ENCODE measurements at places on chromosomes 5 and 9.

DNA sequence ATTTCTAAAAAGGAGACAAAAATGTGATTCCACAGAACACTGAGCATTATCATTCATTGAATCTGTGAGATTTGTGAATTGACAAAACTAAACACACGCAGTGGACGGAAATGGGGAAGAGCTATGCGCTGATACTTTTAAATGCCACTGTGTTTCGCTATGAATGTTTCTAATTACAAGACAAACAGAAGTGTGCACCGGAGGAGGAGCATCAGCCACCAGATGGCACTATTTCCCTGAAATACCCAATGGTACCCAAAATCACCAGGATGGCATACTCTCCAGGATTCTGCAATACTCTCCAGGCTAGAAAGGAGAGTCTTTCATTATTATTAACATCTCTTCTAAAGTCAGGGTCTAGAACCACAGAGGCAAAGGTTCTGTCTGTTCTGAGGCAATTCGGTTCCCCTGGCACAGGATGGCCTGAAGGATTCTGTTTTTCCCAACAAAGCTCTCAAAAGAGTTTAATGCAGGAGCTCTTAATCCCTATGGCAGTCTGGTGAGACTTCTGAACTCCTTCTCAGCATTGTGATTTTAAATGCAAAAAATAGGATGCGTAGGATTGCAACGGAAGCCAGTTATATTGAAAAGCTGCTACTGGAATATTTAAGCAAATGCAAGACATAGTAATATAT lies 13.8 kb upstream of the PUM3 start:
- DNase-seq, result peak; percentile 74

DNA sequence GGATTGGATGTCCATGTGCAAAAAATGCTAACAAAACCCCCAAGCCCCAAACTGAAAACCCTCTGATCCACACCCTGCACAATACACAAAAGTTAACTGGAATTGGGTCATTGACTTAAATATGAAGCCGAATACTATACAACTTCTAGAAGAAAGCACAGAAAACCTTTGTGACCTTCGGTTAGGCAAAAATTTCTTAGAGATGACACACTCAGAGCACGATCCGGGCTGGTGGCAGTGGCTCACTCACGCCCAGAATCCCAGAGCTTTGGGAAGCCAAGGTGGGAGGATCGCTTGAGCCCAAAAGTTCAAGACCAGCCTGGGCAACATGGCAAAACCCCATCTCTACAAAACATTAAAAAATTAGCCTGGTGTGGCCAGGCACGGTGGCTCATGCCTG lies 1.8 kb upstream of the DIPK1B start:
- DNase-seq, result no peak

DNA sequence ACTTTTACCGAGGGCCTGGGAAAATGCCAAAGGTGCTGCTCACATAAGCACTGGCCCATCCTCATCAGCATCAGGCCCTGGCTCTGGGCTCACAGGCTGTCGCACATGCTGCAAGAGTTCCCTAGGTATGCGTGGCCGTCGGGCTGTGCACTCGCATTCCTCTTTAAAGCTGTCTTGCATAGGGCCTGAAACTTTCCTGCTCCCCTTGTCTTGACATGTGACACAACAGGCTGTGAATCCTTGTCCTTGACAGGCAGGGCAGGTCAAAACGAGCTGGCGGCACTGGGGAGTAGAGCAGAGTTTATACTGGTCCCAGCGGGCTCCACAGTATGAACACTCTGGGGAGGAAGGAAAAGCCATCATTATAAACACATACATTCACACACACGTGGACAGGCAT lies 30.7 kb downstream of the TSTD2 start:
- DNase-seq, result no peak

DNA sequence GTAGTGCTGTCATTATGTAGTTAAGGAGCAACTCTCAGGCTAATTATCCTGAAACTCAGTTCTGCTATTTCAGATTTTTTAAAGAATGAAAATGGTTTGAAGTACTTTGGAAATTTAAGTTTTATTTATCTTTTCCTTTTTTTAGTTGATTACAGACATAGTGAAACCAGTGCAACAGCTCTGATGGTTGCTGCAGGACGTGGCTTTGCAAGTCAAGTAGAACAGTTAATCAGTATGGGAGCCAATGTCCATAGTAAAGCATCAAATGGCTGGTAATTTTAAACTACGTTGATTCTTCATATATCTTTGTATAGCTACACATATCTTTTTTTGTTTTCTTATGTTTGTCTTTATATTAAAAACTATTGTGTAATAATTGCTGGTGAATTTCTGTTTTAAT lies 34.9 kb downstream of the YTHDC2 start:
- DNase-seq, result no peak

DNA sequence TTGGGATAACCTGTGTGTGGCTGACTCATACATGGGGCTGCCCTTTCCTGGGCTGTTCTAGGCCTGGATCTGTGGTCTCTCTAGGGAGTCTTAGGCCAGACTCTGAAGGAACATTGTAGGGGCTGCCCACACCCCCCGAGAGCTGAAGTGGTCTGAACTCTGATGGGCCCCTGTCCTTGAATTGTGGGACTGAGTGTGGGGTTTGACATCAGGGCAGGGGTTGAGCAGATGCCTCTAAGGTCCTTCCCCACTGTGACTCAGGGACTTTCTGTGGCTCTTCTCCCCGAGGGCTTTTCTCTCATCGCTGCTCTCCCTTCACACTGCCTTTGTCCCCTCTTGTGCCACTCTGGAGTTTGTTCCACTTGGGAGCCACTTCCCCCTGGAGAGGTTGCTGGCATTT lies 215.0 kb downstream of the MELK start:
- no peak for DNase-seq

DNA sequence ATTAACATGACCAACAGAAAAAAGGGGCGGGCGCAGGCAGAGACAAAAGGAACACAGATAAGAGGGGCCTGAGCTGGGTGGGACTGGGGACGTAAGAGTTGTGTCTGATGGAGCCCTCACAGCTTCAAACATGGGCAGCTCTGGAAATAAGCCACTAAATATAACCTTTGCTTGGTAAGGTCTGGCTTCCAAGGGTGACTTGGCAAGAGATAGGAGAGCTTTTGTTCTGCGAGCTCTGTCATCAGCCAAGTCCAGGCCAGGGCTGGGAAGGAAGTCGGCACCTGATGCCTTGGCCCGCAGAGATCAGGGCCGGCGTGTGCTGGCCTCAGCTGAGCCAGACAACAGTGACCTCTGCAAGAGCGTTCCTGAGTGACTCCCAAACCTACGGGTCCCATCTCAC lies 11.8 kb downstream of the TRUB2 start:
- DNase-seq, result no peak

GRCh38 chr5:28380167-28380566 lies 1341.8 kb upstream of the CDH9 start:
- DNase-seq, result no peak

DNA sequence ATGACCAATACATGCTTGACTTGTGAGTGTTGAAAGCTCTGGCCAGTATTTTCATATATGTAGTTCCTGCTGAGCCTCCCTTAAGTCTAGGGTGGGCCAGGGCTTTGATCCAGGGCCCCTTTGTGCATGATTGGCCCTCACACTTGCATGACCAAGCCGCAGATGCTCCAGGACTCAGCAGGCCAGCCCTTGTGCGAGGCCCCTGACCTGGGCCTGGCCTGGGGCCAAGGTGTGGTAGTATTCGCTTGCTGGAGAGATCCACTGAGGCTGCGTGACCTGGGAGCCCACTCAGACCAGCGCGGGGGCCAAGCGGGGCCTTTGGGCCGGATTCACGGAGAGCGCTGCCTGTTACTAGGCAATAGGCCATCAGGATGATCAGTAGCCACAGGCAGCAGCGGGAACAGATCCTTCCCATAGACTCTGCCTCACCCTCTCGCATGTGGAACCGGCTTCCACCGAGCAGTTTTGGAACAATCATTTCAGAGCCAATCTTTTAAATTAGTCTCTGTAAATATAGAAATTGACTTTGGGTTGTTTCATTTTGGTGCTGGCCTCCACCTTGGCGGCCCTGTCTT lies 79.0 kb upstream of the PTCH1 start:
- DNase-seq, result no peak

- DNase-seq, result no peak
These were observed 34.0 kb downstream of the CSF1R start for GRCh38 chr5:150052226-150052955.

DNA sequence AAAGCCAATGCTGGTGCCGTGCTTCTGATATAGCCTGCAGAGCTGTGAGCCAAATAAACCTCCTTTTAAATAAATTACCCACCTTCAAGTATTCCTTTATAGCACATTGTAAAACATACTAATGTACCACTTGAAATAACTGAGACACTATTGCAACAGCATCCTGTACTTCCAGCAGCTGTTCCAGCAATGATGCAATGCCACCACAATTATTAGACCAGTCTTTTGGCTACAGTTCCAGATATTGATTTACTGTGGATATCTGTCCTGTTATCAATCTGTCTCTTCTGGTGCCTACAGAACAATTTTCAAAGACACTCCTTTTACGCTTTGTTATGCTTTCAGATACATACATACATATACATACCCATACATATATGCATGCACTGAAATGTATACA lies 567.9 kb downstream of the TAF11L14 start:
- DNase-seq, result no peak

DNA sequence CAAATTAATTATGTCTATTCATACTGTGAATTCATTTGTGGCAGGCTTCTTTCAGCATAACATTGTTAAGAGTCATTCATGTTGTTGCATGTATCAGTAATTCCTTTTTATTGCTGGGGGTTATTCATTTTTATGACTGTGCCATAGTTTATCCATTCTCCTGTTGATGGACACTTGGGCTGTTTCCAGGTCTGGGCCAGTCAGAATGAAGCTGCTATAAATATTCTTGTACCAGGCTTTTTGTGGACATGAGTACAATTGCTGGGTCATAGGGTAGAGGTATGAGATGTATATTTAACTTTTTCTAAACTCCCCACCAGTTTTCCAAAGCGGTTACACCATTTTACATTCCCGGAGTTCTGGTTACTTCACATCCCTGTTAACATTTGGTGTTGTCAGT lies 13.6 kb downstream of the PRPF4 start:
- no peak for DNase-seq

DNA sequence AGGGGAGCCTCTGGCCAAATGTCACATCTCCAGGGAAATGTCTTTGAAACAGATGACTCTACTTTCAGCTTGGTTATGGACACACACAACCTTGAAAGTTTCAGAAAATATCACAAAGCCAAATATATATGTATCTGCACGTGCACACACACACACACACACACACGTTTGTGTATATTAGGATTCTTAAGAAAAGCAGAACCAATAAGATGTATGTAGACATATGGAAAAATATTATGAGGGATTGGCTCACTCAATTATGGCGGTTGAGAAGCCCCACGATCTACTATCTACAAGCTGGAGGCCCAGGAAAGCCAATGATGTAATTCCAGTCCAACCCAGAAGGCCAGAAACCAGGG lies 194.9 kb downstream of the PALM2AKAP2 start:
- no peak for DNase-seq

GRCh38 chr9:16921855-16922254 lies 51.4 kb upstream of the BNC2 start:
- no peak for DNase-seq

DNA sequence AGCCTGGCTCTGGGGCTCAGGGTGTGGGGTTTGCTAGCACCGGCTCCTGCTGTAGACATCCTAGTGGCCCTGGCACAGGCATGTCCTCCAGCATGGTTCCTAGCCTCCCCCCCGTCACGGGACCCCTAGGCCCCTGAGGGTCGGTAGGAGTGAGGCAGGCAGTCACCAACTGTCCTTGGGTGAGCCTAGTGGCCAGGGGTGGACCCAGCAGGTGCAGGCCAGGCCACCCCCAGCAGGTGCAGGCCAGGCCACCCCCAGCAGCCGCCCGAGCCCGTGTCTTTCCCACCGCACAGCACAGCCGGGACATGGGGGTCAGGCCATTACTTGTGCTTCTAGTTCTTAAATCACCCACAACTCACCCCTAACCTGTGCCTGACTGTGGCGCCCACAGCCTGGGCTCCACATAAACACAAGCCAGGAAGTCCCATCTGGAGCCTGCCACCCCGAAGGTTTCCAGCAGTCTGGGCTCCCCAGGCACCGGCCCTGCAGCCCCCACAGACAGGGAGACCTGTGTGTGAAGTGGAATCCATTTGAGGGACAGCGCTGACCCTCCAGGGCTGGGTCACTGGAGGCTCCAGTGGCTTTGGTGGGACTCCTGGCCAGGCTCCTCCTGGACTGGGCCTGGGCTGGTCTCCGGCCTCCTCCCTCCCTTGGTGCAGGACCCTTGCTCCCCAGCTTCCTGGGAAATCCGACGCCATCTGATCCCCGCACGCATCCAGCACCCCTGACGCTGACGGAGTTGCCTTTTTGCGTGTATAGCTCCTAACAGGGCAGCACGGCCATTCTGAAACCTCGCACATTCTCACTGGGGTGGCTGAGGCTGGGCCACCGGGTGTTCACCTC lies 114.1 kb upstream of the LPCAT1 start:
- peak; percentile 8 for DNase-seq

DNA sequence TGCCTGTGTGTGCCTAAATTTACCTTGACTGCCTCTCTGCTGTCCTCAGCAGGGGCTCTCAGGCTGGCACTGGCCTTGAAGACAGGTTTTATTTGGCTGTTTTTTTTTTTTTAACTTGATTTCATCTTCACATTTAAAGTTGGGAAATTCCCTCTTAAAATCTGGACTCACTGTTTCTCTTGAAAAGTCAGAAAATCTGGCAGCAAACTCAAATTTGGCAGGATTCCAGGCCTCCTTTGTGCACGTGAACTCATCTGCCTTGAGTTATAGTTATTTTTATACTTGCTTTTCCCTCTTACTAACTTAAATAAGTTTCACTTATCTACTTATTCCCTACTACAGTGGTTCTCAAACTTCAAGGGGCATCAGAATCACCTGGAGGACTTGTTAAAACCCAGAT lies 118.4 kb upstream of the MAP3K1 start:
- DNase-seq, result no peak

All from activated CD4-positive, alpha-beta memory T cell treated with anti-CD3 and anti-CD28 coated beads for 36 hours (primary cell).